Psoas muscle (tissue), 8 donors: ENCODE measurements at places on chromosomes 3 and 15. TPM values are rescaled to one million over a fixed set of nuclear protein-coding genes. Genes with fewer than 3 reads are reported as not detected.

- H3K4me1 ChIP-seq = no peaks in the 10 kb centered on the region
- no peaks in the 10 kb centered on the region for H3K27me3 ChIP-seq
- H3K27ac ChIP-seq = no peak overlapping the region
- no peaks in the 10 kb centered on the region for H3K36me3 ChIP-seq
- DNase-seq = no peak
Observed at GRCh38 chr3:36457667-36458066, 77.4 kb downstream of the STAC start.

GRCh38 chr3:11733914-11734313, 90.2 kb upstream of the VGLL4 start:
- peak; percentile 16 for DNase-seq
- no peaks in the 10 kb centered on the region for H3K36me3 ChIP-seq
- H3K4me1 ChIP-seq = peaks cover 2% of the 10 kb centered on the region

DNA sequence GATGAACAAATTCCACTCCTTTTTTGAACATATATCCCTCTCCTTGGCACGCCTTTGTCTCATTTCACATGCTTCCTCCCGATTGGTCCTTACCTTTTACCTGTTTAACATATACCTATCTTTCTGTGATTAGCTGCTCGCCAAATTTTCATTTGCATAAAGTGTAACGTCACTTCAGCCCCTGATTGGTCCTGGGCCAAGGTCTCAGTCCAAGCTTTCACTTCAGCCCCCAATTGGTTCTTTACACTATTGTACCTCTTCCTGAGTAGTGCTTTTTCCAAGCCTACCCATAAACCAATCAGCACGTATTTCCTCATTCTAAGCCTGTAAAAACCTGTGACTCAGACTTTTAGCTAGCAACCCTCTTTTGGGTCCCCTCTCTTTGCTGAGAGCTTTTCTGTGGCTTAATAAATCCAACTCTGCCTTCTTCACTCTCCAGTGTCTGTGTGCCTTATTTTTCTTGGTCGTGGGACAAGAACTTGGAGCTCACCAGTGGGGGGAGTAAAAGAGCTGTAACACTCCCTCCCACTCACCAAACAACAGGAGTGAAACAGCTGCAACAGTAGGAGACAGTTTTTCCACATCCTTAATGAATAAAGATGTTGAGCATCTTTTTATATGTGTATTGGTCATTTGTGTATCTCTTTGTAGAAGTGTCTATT, 584 bp upstream of the XCR1 start:
- H3K36me3 ChIP-seq = no peaks in the 10 kb centered on the region
- no peak overlapping the region for H3K27ac ChIP-seq
- no peak for DNase-seq
- H3K27me3 ChIP-seq = no peaks in the 10 kb centered on the region
- no peaks in the 10 kb centered on the region for H3K4me1 ChIP-seq

DNA sequence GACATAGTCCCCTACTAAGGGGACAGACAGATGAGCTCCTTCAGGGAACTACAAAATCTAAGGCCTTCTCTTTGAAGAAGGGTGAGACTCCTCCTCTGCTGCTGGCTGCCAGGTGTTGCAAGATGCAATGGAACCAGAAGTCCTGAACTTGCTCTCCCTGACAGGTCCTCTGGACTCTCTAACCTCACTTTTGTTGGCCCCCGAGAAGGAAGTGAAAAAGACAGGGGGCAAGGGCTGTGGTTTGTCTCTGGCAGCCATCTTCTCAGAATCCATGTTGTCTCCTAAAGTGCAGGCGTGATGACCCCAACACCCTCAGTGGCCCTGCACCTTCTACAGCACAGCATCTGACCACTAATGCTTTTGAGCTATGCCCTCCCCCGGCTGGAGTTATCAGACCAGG, 292.5 kb downstream of the CHST2 start:
- DNase-seq = no peak
- no peak overlapping the region for H3K4me3 ChIP-seq
- no peaks in the 10 kb centered on the region for H3K27me3 ChIP-seq
- no peaks in the 10 kb centered on the region for H3K4me1 ChIP-seq

DNA sequence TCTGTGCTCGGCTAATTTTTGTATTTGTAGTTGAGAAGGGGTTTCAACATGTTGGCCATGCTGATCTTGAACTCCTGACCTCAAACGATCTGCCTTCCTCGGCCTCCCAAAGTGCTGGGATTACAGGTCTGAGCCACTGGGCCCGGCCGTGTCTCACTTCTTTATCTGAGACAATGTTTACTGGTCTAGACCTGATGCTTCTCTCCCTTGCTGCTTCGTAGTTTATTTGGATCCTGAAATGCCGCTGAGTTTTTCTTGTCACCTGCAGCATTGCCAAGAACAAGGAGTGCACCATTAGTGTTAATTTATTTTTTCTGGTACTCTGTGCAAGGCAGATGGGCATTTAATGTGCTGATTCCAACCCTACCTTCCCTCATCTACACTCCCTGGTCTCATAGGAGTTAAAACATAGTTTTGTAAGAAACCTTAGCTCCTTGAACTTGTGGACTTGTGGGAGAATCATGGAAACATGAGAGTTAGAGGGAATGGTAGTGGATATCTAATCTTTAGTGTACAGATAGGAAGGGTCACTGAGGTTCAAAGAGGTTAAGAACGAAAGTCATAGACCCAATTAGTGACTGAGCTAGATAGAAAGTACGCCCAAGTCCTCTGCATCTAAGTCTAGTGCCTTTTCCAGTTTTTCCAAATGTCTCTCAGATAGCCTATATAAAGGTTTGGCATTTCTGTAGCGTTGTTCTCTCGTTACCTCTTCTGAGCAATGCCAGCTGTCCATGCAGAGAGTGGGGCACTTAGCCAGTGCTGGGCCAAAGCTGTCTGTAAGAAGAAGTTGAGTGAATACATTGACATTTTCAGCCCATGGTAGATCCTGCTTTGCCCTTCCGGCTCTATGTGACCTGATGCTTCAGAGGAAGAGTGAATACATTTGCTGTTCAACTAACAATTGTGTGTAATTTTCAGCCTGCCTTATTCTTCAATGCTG, 244.1 kb downstream of the LPP start:
- H3K27me3 ChIP-seq = no peaks in the 10 kb centered on the region
- peaks cover 33% of the 10 kb centered on the region for H3K4me1 ChIP-seq
- H3K27ac ChIP-seq = peak overlapping the region; percentile 73
- peak overlapping the region; percentile 52 for H3K4me3 ChIP-seq
- DNase-seq = no peak
- no peaks in the 10 kb centered on the region for H3K36me3 ChIP-seq

- DNase-seq = no peak
- no peaks in the 10 kb centered on the region for H3K36me3 ChIP-seq
- no peaks in the 10 kb centered on the region for H3K4me1 ChIP-seq
- H3K27me3 ChIP-seq = no peaks in the 10 kb centered on the region
Observed at GRCh38 chr3:139318431-139318816, 25.4 kb upstream of the MRPS22 start.

- peaks cover 28% of the 10 kb centered on the region for H3K4me1 ChIP-seq
- no peaks in the 10 kb centered on the region for H3K36me3 ChIP-seq
- H3K27ac ChIP-seq = no peak overlapping the region
- no peak overlapping the region for H3K4me3 ChIP-seq
Observed at GRCh38 chr3:188209740-188210139, 55.8 kb downstream of the LPP start.

GRCh38 chr3:139109271-139109670, 64.6 kb upstream of the PRR23C start:
- no peaks in the 10 kb centered on the region for H3K27me3 ChIP-seq
- no peak overlapping the region for H3K27ac ChIP-seq
- no peaks in the 10 kb centered on the region for H3K4me1 ChIP-seq
- H3K4me3 ChIP-seq = no peak overlapping the region
- no peak for DNase-seq
- no peaks in the 10 kb centered on the region for H3K36me3 ChIP-seq

DNA sequence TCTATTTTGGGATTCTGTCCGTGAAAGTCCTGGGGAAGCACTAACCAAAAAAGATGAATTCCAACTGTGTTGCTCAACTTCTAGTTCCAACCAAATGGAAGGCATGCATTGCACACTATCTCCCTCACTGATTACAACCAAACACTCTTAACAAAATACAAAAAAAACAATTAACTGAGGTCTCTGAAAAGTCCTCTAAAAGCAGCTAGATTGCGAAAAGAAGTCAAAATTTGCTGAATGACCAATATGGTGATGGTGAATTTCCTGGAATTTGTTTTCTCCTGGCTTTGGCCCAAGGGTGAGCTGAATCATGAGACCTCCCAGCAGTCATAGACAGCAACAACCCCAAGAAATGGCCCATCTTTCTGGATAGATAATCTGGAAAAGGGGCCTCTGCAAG, 28.3 kb downstream of the CYP19A1 start:
- H3K27ac ChIP-seq = no peak overlapping the region
- H3K4me3 ChIP-seq = no peak overlapping the region
- H3K36me3 ChIP-seq = no peaks in the 10 kb centered on the region
- H3K4me1 ChIP-seq = no peaks in the 10 kb centered on the region
- no peaks in the 10 kb centered on the region for H3K27me3 ChIP-seq

- H3K4me3 ChIP-seq = no peak overlapping the region
- no peaks in the 10 kb centered on the region for H3K4me1 ChIP-seq
- peaks cover 3% of the 10 kb centered on the region for H3K36me3 ChIP-seq
- H3K27me3 ChIP-seq = no peaks in the 10 kb centered on the region
- no peak overlapping the region for H3K27ac ChIP-seq
Observed at GRCh38 chr3:133047980-133048379, 9.8 kb downstream of the TMEM108 start.

DNA sequence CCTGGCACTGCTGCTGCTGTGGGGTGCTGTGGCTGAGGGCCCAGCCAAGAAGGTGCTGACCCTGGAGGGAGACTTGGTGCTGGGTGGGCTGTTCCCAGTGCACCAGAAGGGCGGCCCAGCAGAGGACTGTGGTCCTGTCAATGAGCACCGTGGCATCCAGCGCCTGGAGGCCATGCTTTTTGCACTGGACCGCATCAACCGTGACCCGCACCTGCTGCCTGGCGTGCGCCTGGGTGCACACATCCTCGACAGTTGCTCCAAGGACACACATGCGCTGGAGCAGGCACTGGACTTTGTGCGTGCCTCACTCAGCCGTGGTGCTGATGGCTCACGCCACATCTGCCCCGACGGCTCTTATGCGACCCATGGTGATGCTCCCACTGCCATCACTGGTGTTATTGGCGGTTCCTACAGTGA, 2.1 kb downstream of the GRM2 start:
- H3K27me3 ChIP-seq = no peaks in the 10 kb centered on the region
- no peak overlapping the region for H3K4me3 ChIP-seq
- H3K27ac ChIP-seq = no peak overlapping the region
- H3K4me1 ChIP-seq = no peaks in the 10 kb centered on the region
- peaks cover 9% of the 10 kb centered on the region for H3K36me3 ChIP-seq
- DNase-seq = peak; percentile 43

Gene ZNF860
- total RNA-seq = not detected

Gene LINGO1
- 0.42 TPM for total RNA-seq
